ENCODE measurements at places on chromosomes 7 and 10.

- DNase-seq, result no peak
Observed at GRCh38 chr10:16559236-16559773, 37.6 kb upstream of the C1QL3 start.

DNA sequence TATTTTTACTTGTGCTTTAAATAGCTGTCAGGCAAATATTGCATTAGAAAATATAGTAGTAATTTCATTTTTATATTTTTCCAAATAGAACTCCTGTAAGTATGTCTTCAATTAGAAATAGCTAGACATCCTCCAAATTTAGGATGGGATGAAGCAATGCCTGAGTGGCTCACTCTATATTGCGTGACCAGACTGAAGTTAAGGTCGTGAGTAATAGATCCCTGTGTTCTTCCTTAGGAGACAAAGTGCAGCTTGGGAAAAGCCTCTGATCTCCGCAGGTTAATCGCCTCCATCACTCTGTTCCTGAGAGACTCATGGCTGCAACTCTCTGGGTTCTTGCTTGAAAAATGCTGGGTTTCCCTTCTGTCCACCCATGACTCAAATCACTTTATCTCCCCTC, 484.8 kb upstream of the ANKRD30A start:
- no peak for DNase-seq

DNA sequence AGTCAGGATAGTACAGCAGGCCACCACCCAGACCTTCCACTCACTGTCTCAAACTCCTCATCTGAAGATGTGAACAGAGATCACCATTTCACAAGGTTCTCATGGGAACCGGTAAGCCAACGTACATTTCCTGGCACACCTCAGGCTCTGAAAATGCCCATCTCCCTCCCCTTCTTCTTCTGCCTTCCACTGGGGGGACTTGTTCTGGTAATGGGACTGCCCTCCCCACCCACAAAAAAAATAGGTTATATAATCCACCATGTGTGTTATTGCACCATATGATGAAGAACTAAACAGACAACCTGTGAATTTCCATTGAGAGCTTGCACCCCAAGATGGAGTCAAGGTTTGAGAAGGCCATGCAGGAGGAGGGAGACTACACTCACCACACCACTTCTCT, 42.1 kb upstream of the IKZF1 start:
- no peak for DNase-seq

DNA sequence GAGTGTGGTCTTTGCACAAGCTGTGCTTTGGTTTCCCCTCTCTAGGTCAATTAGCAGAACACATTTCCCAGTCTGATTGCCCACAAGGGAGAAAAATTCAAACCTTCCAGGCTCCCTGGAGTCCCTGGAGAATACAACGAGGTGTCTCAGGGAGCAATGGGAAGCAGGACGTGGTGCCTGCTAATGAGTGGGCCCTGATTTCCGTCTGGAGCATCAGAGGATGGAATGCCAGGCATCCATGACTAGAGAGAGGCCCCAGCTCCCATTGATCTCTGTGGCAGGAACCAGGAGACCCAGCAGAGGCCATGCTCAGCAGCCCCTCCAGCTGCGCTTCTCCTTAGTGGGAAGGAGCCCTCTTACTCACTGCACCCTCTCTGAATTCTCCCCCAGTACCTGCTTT, 33.2 kb upstream of the TLX1 start:
- DNase-seq, result no peak

DNA sequence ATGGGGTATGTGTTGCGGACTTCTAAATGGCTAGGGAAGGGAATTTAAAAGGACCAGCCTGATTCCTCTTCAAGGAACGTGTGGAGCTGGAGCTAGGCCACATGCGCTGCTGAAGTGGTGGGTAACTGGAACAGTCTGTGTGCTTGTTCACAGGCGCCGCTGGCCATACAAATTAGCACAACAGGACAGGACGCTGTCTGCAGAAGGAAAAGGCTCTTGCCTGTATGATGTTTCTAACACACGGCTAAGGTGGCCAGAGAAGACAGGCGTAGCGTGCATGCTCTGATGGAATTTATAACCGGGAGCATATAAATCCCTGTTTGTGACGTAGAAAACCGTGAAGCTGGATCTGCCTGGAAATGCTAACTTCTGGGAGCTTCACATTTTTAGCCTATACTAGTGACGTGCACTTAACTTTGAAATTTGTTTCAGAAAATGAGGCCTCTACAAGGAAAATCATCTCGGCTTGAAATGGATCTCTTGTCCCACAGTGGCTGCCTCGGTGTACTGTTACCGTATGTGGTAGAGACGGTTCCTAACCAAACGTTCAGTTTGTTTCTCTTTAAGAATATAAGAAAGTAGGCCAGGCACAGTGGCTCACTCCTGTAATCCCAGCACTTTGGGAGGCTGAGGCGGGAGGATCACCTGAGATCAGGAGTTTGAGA, 569.4 kb downstream of the PTPRN2 start:
- no peak for DNase-seq

DNA sequence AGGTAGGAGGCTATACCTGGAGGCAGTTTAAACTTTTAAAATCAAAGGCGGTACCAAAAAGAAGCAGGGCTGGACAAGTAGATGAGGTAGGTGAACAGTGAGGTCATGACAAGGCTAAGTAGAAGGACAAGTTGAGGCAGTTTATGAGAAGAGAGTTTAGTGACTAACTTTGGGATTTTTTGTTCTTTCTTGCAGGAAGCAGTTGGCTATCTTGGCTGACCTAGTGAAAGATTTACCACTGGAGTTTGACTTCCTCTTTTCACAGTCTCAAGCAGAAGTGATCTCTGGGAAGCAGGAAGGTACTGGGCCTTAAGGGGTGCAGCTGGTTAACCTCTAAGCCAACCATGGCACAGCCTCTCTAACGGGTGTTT, 26.3 kb downstream of the ENTPD7 start:
- peak; percentile 17 for DNase-seq

- no peak for DNase-seq
Observed at GRCh38 chr10:111080224-111080623, 3.4 kb downstream of the ADRA2A start.

DNA sequence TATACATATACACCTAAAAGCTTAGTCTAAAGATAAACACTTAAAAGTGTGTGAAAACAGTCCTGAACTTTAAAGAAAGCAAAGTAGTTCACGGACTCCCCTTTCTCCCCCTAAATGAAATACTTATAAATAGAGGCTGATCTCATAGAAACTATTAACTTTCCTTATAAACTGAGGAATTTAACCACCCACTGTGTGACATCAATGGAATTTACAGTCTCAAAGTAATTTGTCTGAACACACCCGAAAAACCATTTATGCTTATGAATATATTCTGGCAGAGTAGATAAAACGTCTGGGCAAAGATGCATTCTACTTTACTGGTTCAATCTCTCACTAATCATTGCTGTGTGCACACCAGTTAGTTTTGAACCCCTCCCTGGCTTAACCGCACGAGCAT, 181.8 kb upstream of the DGKB start:
- DNase-seq, result no peak

DNA sequence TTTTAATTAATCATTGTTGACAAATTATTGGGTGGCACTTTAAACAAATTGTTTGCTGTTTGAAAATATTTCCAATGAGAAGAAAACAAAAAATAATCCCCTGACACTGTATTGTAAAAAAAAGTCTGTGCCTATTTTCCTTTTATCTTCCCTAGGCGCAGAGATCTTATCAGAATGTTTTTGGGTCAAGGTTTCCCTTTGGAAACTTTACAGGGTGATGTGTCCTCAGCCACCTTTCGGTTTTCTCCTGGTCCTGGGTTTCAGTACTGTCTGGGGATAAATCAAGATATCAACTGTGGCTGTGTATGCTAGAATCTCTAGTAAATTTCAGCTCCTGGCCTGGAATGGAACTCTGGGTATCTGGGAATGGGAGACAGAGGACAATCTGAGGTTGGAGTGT, 1.4 kb downstream of the ZNF107 start:
- no peak for DNase-seq

DNA sequence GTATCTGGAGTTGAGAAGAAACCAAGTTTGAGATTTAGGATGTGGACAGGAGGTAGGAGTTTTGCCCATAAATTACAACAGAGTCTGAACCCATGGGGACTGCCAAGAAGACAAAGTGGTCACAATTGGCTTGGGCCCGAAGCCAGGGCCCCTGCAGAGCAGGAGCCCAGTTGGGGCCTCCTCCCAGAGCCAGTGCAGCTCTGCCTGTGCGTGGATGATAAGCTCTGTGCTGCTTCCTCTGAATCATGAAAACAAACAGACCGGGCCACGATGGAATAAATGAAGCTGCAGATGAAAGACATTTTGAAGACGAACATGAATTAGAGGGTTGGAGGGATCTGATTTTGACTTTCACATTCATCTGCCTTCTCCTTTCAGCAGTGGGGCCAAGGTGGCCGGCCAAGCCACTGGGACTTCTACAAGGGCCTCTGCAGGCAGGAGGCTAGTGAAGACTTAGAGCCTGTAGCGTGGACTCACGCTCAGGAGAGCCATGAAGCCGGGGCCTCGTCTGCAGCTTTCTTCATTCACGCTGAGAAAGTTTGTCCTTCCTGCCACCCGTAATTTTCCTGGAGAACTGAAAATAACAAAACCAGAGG, 156.8 kb upstream of the LYZL1 start:
- DNase-seq, result no peak

DNA sequence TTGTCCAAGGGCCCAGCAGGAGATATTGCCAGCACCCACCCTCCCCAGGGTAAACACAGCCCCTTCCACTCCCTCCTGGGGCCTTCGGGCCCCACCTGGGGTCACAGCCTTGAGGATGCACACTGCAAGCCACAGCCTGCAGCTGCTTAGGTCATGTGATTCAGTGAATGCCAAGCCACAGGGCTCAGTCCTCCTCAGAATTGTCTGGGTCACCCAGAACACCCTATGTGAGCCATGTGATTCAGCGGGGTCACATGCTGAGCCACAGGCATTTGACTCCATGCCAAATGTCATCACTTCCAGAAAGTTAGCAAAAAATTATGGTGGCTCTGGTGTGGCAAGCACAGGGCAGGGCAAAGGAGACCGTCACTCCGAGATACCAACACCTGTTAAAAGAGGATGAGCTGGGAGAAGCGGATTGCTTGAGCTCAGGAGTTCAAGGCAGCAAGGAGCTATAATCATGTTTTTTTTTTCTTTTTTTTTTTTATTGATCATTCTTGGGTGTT, 17.2 kb upstream of the PSAP start:
- DNase-seq, result no peak

GRCh38 chr10:70585578-70586169, 16.9 kb downstream of the PRF1 start:
- DNase-seq, result no peak

DNA sequence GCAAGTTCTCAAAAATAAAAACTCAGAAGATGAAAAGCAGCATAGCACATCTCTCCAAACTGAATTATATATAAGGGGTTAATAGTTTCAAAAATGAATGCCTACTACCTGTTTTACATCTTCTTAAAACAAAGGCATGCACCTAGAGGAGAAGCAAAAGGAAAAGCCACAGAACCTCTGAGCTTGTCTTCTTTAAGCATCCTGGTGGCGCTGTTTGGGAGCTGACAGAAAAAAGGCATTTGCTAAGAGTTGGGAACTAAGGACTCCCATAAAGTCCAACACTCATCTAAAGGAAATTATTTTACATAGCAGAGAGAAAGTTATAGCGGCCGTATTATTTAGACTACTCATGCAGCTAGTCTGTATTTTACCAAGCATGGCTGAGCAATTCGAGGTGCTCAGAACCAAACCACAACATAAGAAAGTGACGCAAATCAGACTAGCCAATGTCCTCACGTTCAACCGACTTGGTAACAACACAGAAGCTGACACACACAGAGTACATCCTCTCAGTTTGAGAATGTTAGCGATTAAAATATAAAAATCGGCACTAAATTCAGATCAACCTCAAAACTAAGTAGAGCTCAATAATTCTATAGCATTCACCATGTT, 38.8 kb downstream of the PTN start:
- DNase-seq, result no peak

GRCh38 chr7:52436278-52436677, 599.2 kb upstream of the POM121L12 start:
- no peak for DNase-seq

DNA sequence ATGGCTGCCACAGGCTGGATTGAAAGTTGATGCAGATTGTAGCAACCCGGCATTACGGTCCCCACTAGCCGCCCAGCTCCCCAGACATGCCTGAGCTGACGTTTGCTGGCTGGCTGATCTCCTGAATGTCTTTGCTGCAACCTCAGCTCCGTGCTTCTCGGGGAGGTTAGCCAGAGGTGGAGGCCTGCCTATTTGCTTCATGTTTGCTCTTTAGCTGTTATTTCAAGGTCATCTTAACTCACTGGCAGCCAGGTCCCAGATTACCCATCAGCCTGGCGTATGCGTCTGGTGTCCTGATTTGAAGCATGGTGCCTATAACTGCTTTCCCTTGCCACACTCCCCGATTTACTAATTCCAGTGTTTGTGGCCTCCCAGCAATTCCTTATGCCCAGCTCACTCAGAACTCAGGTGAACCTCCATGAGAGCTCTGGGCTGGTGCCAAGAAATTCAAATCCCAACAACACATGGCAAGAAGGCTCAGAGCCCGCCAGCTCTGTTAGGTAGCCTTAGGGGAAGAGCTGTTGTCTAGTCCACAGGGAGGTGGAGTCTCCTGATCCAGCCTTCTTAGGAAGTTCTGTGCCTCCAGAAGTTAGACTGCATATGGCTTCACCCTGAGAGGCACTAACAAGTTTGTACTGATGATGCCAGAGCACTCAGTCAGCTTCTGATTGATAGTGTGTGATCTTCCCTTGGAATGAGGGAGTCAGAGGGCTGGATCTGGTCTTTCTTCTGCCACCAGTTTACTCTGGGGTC, 69.7 kb upstream of the EXOC4 start:
- DNase-seq, result no peak

DNA sequence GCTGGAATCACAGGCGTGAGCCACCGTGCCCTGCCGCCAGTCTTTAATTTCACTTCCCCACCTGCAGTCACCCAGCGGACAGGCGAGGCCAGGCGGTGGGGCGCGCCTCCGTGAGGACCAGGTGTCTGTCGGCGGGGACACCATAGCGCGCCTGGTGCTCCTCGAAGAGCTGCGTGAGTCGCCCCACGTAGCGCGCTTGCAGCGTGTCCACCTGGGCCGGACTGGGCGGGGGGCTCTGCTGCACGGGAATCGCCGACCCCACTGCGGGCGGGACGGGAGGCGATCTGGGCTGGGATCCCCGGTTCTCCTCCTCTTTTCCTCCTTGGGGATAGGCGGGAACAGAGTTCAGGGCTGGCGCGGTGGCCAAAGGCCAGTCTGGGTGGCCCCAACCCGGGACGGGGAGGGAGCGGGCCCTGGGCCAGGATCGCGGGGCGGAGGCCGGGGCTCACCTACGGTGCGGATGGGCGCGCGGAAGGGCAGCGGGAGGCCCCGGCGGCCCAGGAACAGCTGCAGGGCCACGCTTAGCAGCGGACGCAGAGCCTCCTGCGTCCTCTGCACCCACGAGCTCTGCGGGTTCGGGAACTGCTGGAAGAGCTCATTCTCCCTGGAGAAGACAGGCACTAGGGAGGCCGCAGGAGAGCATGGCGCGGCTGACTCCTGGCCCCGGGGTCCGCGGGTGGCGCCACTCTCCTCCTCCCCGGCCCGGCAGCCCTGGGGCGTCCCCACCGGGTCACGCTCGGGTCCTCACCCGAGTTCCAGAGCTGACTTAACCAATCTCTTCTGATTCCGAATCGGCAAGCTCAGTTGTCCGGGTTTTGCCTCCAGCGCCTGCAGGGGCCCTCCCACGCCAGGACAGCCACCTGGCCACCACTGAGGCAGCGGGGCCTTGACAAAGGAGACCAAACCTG, 1.1 kb upstream of the MOGAT3 start:
- no peak for DNase-seq
